ENCODE measurements at places on chromosomes 6 and 20.

- no peak for DNase-seq
These were observed 19.4 kb downstream of the TNFRSF21 start for GRCh38 chr6:47290124-47290834.

GRCh38 chr6:108117427-108118358 lies 43.2 kb upstream of the OSTM1 start:
- DNase-seq: peak; percentile 40

- no peak for DNase-seq
These were observed 17.4 kb downstream of the PIGT start for GRCh38 chr20:45433316-45433715.

GRCh38 chr6:7073821-7074525 lies 33.8 kb upstream of the RREB1 start:
- DNase-seq: peak; percentile 71

DNA sequence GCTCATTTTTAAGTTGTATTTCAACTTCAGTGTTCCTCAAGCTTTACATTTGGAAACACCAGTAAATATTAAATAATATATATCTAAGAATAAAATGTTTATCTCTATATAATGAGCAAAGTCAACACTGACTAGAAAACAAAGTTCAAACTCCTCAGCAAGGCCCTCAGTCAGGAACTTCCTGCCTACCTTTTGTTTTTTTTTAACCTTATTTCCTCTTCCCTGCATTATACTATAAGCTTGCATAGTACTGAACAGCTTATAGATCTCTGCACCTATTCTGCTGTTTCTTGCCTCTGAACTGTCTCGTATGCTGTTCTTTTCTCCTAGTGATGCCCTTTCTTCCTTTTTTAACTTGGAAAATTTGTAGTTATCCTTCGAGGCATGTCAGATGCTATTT lies 29.6 kb downstream of the ADGB start:
- no peak for DNase-seq

GRCh38 chr6:146968041-146968760 lies 236.0 kb upstream of the STXBP5 start:
- no peak for DNase-seq
